ELR (cell line): ENCODE measurements at places on chromosomes 1 and 21.

- DNase-seq: peak; percentile 38
Measured at GRCh38 chr1:41051022-41051421, 29.5 kb upstream of the SLFNL1 start.

DNA sequence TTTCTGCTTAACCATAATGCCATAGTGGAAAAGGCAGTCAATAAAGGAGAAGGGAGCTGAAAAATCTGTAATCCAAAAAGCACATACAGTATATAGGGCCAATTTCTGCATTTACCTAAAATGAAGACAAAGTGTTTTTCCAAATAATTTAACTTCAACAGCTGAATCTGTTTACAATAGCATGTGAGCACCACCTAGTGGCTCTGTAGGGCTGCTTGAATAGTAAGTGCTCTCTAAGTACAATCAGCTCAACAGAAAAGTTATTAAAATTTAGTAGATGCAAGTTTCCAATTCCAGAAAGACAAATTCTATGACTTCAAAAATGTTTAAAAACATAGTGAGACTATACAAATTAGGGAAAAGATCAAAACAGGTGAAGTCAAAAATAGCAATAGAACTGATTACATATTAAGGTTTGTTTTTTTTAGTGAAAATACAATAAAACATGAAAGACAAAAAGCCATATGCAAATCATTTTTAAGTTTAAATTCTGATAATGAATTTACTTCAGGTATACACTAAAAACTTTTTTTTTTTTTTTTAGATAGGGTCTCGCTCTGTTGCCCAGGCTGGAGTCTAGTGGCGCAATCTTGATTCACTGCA lies 220.0 kb downstream of the SETD4 start:
- peak; percentile 78 for DNase-seq

- DNase-seq: peak; percentile 45
Measured at GRCh38 chr21:32726839-32727686, 750 bp downstream of the SYNJ1 start.

- peak; percentile 94 for DNase-seq
Measured at GRCh38 chr21:38787461-38788274, 18.1 kb upstream of the ETS2 start.

DNA sequence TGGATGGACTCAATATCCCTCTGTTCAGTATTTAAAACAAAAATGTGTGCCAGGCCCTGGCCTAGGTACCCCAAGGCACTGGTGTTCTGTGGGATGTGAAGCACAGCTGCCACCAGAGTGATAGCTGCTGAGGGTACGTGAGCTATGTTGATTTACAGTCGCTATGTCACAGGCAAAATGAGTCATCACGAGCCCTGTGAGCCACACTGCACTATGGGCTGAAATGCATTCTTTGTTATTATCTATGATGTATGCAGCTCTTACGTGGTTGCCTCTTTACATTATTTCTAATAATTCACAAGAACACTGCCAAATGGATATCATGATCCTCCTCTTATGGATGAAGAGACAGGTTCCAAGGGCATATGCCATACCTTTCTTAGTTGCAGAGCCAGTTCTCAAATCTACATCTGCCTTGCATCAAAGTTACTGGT lies 2.1 kb downstream of the TEX38 start:
- DNase-seq: peak; percentile 74

DNA sequence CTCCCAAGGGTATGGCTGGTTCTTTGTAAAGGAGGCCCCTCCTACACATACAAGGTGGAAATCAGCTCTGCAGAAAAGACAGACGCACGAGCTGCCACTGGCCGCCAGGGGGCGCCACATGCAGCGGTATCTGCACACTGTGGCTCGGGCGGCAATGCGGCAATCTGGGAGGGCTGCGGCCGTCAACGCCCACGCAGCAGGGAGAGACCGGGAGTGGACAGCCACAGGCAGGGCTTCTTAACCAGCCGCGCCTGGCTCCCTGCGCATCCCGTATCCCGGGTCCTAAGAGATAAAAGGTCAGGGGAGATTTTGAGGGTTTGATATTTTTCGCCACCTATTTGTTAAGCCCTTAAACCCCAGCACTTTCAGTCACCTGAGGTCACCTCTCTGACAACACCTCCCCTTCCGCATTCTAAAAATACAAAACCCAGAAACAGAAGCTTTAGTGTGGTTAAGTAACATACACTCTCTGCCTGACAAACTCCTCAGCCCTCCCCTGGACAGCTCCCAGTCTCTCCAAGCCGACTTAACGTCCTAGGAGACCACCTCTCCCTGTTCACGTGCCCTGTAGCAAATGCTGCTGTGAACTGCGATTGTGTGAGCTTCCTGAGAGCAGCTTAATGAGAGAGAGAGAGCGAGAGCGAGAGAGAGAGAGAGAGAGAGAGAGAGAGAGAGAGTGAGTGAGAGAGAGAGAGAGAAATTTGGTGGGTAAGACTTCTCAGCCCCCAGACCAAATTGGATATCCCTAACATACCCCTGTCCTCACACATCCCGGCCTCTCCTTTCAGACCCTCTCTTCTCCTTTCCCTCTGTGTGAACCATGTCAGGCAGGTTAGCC lies 13.5 kb upstream of the KCNA2 start:
- DNase-seq: peak; percentile 79

DNA sequence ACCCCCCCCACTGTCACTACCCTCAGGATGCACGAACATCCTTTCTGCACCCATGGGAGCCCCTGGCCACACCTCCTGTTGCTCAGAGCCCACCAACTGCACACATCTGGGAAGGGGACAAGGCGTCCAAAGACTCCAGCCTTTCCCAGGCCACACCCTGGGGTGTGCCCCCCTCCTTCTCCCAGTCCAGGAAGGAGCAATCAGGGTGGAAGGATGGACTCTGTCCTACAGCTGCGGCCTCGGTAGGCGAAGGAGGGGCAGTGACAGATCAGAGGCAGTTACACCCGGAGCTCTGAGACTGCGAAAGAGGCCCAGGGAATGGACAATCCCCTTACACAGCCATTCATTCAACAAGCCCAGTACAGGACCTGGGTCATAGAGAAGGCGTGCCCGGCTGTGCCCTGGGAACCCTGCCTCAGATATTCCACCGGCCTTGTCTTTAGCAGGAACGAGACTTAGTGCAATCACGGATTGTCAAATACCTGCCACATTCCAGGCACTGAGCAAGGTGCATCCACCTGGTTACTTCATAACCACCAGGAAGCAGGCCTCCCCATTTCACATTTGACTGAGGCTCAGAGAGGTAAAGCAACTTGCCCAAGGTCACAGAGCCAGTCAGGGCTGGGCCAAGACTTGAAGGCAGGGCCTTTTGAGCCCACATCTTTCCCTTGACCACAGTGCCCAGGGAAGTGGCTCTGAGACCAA lies 9.4 kb downstream of the HSPG2 start:
- no peak for DNase-seq

- DNase-seq: no peak
Measured at GRCh38 chr1:240420766-240421165, 191.2 kb downstream of the GREM2 start.

- DNase-seq: no peak
Measured at GRCh38 chr21:33950431-33951079, 35.0 kb upstream of the ATP5PO start.

DNA sequence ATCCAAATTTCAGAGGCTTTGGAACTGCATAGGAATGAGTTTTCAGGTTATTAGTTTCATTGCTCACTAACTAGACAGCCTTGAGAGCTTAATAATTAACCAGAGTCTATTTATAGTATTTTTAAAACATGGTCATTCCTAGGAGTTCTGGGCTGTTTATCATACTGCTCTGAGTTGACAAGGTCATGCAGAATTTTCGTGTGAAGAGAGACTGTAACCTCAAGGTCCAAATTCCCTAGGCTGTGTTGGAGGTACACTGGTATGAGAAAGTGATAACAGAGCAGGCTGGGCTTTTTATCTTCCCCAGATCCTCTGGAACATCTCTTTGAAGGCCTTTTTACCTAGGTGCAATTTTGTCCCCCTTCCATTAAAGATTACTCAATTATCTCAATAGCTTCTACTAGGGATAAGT lies 736.3 kb downstream of the LTN1 start:
- DNase-seq: peak; percentile 19

GRCh38 chr1:170765279-170765678 lies 101.3 kb downstream of the PRRX1 start:
- no peak for DNase-seq

DNA sequence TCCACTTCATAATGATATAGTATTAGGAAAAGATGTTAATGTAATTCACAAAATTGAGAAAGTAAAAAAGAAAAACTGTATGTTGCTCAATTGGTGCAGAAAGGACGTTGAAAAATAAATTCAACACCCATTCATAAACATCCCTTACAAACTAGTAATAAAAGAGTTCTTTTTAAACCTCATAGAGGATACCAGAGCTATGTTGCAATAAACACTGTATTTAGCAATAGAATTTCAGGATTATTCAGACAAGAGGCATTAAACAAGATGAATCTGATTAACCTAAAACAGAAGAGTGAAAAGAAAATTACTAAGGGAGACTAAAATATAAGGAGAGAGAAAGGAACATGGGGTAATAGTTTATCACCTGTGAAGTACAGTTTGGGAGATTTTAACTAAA lies 154.8 kb downstream of the NTPCR start:
- DNase-seq: peak; percentile 13

GRCh38 chr1:1021920-1022259 lies 2.0 kb downstream of the AGRN start:
- peak; percentile 94 for DNase-seq

- peak; percentile 78 for DNase-seq
Measured at GRCh38 chr1:118122234-118123004, 62.6 kb downstream of the SPAG17 start.

DNA sequence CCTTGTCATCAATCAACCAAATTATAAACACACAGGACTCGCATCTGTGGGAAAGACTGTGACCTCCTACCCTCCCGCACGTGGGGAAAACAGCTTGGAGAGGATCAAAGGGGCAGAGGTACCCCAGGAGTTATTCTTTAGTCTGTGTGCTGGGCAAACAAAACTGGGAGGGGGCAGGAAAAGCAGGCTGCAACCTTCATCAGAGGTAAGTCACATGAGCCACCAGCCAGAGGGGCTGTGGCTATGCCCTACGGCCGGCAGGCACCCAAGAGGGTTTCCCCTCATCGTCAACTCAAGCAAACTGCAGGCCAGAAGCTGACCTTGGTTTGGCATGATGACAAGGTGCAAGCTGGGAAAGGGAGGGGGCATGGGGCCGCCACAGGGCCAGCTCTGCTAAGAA lies 12.5 kb downstream of the SMIM12 start:
- no peak for DNase-seq

DNA sequence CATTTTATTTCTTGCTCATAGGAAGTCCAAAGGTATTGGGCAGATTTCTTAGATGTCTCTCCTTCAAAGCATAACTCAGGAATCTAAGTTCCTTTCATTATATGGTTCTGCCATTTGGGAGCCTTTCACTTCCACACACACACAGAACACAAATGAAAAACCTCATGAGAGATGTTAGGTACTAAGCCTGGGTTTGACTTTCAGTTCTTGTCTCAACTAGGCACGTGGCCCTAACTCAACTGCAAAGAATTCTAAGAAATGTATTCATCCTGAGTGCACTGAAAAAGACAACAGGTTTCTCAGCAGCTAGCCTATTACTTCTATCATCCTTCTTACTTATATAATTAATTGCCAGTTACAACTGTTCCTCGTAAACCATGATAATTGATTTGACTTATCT lies 190.0 kb upstream of the SAMSN1 start:
- no peak for DNase-seq

DNA sequence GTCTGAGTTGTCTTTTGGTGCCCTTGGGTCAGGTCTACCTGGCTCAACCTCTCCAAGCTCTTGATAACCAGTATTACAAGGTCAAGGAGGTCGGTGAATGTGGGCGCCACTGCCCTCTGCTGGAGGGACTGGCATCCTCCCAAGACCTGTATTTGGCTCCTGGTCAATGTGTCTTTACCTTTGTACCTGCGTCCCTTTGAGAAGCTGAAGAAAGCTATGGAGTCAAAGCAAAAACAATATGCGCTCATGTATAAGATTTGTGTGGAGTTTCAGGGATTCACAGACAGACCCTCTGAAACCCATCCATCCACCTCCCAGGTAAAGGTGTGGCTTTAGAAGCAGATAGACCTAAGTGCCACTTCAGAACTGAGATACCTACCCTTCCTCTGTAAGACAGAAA lies 61.8 kb upstream of the NBL1 start:
- DNase-seq: peak; percentile 47

DNA sequence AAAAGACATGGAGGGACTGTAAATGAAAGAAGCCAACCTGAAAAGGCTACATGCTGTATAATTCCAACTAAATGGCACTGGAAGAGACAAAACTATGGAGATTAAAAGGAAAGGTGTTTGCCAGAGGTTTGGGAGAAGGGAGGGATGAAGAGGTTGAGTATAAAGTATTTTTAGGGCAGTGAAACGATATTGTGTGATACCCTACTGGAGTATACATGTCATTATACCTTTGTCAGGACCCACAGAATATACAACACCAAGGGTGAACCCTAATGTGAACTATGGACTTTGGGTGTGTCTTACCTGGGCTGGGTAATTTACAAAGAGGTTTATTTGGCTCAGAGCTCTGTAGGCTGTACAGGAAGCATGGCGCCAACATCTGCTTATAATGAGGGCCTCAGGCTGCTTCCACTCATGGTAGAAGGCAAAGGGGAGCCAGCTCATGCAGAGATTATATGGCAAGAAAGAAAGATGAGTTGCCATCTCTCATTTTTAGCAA lies 73.4 kb downstream of the CD2 start:
- DNase-seq: no peak

GRCh38 chr1:209427277-209427676 lies 156.2 kb upstream of the CAMK1G start:
- DNase-seq: no peak

DNA sequence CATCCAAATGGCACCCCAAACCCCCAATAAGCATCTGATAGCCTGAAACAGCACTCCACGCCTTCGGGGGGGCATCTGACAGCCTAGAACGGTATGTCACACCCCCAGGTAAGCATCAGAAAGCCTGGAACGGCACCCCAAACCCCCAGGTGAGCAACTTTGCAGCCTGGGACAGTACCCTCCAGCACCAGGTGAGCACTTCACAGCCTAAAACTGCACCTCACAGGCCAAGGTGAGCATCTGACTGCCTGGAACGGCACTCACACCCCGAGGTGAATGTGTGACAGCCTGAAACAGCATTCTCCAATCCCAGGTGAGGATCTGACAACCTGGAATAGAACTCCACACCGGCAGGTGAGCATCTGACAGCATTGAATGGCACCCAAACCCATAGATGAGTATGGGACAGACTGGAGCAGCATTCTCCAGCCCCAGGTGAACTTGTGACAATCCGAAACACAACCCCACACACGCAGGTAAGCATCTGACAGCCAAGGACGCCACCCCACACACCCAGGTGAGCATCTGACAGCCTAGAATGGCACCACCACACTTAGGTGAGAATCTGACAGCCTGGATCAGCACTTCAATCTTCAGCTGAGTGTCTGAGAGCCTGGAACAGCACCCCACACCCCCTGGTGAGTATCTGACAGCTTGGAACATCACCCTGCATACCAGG lies 18.3 kb upstream of the MMEL1 start:
- no peak for DNase-seq

- DNase-seq: peak; percentile 66
Measured at GRCh38 chr1:109718495-109718894, 6.4 kb downstream of the GSTM5 start.

- DNase-seq: peak; percentile 91
Measured at GRCh38 chr1:24393892-24394291, 19.7 kb downstream of the STPG1 start.
